Activated T-helper 17 cell treated with anti-CD3 and anti-CD28 coated beads, Interleukin-2, amount 50 U/mL, for 72 hours (primary cell): ENCODE measurements at places on chromosomes 16 and 17. TPM values are rescaled to one million over a fixed set of nuclear protein-coding genes. Genes with fewer than 3 reads are reported as not detected.

TP53TG3B gene
- total RNA-seq: not detected

MON1B gene
- total RNA-seq: 71.3 TPM

SARM1 gene
- 33.7 TPM for total RNA-seq

CRHR1 gene
- total RNA-seq: 0.71 TPM

CXCL16 gene
- total RNA-seq: 6.7 TPM

DHRS7C gene
- total RNA-seq: not detected

CAPNS2 gene
- not detected for total RNA-seq

C17orf67 gene
- 5.0 TPM for total RNA-seq

GAN gene
- 23.5 TPM for total RNA-seq

TBC1D26 gene
- not detected for total RNA-seq

SBK1 gene
- 1.7 TPM for total RNA-seq

- no peak for ATAC-seq
Observed at GRCh38 chr17:61331178-61331577, 68.5 kb upstream of the TBX2 start.

DNA sequence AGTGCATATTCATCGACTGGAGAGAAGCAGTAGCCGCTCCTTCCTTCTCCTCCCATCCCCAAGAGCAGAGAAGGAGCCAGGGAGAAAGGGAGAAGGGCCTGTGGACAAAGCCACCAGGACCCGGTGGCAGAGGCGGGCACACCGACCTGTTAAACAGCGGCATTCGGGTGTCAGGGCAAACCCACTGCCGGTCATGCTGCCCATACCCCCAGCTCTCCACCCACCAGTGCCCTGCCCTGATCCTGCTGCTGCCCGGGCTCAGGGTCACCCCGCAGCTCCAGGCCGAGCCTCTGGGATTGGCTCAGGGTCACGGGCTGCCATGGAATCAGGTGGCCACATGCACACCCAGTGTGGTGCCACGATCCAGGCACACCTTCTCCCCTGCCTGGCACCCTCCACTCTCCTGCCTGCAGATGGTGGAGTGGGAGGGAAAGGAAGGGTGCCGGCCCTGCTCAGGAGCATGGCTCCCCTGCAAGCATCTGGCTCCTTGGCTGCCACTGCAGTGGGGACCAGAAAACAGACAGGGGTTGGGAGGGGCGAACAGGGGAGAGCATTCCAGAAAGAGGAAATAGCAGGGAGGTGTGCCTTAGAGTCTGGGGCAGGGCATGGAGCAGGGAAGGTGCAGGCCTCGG is 18.3 kb upstream of the RASD1 start:
- no peak for ATAC-seq

- no peak for ATAC-seq
Observed at GRCh38 chr17:2909175-2909845, 113.1 kb downstream of the RAP1GAP2 start.

DNA sequence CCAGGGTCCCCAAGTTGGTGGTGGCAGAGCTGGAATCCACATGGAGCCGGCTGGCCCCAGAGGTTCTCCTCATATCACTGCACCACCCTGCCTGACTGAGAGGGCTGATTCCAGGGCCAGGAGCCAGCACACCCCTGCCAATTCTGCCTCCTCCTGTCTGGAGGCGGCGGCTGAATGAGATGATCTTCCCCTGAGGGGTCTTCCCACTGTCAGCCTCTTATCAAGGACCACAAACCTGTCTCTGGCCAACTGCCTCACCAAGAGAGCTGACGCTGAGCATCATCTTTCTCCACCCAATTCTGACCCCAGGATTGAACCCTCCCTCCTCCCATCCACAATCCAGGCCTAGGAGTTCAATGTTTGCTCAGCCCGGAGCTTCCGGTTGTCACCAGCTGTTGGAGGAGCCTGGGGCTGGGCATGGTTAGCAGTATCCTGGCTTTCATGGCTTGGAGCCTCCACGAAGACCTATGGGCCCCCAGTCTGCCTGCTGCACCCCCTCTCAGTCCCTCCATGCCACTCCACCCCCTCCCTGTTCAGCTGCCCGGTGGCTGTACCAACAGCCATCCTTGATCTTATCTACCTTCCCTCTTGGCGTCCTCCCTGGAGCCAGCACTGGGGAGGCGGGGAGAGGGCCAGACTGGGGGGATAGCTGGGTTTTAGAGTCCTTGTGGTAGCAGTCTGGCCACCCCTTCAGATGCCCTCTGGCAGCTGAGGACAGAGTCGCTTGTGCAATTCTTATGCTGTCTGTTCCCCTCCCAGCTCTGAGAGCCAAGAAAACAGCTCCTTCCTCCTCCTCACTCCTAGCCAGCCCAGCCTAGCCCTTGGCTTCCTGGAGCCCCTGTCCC is 25.6 kb downstream of the ABCC3 start:
- ATAC-seq: no peak

GRCh38 chr16:66516808-66517585 is 32.9 kb downstream of the TK2 start:
- peak; percentile 94 for ATAC-seq

- no peak for ATAC-seq
Observed at GRCh38 chr16:85524630-85525419, 88.3 kb upstream of the GSE1 start.

GRCh38 chr16:75483222-75483621 is 12.0 kb downstream of the CHST6 start:
- ATAC-seq: peak; percentile 39

GRCh38 chr16:84616515-84616914 is 1.4 kb downstream of the COTL1 start:
- no peak for ATAC-seq

- ATAC-seq: peak; percentile 21
Observed at GRCh38 chr16:8908810-8909468, 26.8 kb downstream of the LITAFD start.

- no peak for ATAC-seq
Observed at GRCh38 chr16:66859397-66860068, 15.3 kb downstream of the CA7 start.

- no peak for ATAC-seq
Observed at GRCh38 chr17:27240086-27240801, 53.7 kb upstream of the WSB1 start.

DNA sequence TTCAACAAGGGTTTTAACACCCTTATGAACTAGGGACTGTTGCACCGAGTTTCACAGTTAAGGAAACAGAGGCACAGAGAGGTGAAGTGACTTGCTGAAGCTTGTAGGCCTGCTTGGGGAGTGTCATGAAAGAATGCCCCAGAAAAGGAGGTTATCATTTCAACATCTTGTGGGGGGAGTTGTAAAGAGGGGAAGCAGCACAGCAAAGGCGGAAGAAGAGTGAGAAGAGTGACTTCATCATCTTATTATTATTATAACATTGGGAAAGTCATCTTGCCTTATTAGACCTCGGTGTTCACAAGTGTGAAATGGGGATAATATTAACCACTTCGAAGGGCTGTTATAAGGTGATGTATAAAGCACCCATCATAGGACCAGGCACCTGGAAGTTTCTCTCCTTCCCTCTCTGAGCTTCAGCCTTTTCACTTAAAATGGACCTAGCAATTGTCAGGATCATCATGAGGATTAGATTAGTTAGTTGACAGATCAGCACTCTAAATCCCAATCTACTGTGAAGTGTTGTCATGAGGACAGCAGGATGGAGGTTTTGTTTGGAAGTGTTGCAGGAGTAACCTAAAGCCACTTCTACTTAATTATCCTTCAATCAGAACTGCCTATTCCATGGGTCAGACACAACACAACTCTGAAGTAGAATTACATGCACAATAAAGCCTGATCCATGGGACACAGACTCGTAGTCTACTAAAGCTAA is 2.3 kb downstream of the CCL4 start:
- ATAC-seq: no peak

DNA sequence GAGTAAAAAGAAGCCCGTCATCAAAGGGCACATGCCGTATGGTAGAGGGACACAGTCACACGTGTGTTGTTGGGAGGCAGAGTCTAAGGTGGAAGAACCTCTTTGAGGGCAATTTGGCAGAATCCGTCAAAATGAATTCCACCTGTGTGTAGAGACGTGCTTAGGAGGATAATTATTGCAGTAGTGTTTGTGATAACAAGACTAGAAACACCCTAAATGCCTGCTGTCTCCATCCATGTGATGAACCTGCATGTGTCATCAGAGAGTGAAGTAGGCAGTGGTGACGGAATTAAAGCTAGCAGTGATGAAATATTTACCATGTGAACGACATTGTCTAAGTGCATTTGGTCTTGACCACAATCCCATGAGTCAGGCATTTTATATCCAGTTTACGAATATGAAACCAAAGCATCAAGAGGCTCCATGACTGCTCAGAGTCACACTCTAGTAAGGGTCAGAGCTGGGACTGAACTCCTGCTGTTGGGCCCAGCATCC is 61.3 kb upstream of the ADORA2B start:
- peak; percentile 29 for ATAC-seq

GRCh38 chr16:11391576-11391975 is 46.3 kb downstream of the RMI2 start:
- no peak for ATAC-seq

GRCh38 chr17:82615084-82616020 is 32.9 kb downstream of the WDR45B start:
- ATAC-seq: no peak

DNA sequence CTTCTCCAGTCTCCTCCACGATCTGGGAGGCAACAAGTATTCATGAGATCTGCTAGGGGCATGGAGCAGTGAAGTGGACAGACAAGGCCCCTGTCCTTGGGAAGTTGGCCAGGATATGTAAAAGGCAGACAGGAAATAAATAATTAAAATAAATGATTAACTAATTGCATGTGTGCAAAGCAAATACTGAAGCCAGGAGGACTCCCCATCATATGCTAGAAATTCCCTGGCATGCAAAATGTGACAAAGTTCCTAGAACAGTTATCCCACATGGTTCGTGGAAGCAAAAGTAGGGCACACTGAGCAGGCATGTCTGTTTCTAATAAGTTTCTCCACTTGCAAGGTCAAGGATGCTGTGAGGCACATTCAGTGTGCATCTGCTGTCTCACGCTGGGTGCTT is 86.8 kb downstream of the CDYL2 start:
- ATAC-seq: no peak
